ENCODE measurements at places on chromosomes 11 and 22.
A peak's percentile ranks its signal among the peaks of the same experiment; 100 is the strongest.

- DNase-seq: no peak
Measured at GRCh38 chr11:117702946-117703598, 93.9 kb downstream of the DSCAML1 start.

GRCh38 chr22:21764038-21764804 lies 28.6 kb upstream of the YPEL1 start:
- no peak for DNase-seq

GRCh38 chr11:22734628-22735345 lies 68.4 kb downstream of the GAS2 start:
- DNase-seq: no peak

DNA sequence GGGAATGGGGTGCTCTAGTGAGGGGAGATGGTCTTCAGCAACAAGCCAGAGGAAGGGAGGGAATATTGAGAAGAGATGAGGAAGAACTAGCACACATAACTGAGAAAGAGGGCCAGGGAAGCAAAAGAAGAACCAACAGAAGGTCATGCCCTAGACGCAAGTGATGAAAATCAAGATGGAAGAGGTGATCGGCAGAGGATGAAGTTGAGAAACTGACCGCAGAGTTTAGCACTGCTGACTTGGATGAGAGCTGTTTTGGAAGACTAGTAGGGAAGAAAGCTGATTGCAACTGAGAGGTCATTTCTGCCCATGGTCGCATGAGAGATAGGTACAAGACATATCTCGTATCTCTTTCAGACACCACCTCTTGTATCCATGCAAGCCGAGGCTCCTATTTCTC lies 2.9 kb downstream of the SPINDOC start:
- DNase-seq: no peak

DNA sequence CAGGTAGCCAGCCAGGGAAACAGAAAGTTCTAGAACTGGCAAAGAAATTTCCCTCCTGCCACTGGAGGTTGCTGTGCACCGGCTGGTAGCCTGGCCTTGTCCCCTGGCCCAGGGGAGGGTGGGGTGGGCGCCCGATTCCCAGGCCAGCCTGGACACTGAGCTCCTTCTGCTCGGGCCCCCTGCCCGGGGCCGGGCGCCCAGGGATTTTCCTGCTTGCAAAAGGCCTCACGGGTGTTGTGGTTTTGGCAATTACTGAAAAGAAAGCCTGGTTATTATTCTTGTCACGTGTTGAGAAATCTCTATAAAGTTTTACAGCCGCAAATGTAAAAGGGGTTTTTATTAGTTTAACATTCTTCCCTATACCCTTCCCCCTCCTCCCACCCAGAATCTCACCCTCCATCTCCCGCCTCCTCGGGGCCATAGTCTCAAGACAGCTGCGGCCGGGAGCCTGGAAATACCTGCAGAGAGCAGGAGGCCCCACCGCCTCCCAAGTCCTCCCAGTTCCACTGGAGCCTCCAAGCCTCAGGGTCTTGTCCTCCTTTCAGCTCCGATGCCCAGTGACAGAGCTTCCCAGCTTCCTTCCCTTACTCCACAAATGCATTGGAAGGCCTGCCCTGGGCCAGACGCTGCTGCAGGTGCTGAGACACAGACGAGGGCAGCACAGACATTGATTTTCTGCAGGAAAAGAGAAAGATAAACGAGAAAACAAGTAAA lies 1515.6 kb downstream of the TBC1D22A start:
- no peak for DNase-seq

GRCh38 chr11:10659339-10660216 lies 34.0 kb downstream of the IRAG1 start:
- DNase-seq: peak; percentile 76

DNA sequence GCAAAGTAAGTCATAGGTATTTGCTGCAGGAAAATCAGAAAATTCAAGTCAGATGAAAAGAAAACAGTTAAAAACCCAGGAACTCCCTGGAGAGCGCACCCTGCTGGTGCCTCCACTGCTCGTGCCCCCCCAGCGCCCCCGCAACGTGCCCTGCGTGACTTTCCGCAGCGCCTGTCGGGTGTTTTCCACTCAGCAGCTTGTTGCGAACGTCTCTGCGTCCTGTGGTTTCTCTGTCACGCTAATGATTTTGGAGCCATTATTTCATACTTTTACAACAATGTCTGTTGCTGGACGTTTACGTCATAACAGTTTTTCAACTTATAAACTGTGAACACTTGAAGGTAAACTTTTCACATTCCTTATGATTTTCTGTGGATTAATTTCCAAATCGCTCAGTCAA lies 5.0 kb downstream of the CRELD2 start:
- DNase-seq: no peak

GRCh38 chr11:72079819-72080325 lies 470 bp downstream of the NUMA1 start:
- DNase-seq: no peak

DNA sequence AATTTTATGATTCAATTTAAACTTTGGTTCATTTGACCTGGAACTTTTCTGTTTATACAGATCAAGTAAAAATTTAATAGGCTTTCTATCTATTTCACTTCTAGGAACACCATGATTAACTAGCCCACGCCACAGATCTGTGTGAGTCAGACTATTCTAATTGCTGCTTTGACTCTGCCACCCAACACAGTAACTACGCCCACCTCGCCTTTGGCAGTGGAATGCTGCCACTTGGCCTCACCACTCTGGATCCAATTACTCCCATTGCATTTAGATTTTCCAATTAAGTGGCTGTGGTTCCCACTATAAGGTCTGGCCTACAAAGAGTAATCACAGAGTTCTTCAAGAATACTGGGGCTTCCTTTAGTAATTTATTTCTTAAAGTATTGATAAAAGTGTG lies 46.6 kb upstream of the LIN7C start:
- no peak for DNase-seq

DNA sequence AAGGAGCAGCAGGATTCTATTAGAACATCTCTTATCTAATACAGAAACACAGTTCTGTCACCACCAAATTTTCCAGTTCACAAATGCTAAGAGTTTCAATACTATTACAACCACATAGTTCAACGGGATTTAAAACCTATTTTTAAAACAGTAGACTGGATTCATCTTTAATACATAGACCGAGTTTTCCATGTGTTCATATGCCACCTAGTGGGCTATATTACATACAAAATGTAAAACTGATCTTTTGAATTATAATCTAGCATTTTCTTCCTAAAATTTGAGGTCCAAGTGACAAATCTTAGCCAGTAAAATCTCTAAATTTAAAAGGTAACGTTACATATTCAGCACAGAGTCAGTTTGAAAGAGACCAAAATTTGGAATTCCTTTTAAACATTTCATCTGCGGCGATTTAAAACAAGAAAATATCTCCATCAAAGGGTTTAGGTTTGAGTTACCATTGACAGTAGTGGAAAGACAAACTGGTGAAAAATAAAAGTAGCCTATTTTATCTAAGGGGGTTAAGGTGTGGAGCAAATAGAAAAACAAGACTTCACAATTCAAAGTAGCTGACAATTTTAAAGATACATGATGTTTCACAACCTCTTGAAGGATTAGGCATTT lies 269.3 kb upstream of the MPPED2 start:
- no peak for DNase-seq

Data from SW 1271 (cell line).